ENCODE measurements at places on chromosomes 6 and 20.

- DNase-seq = no peak
Observed at GRCh38 chr6:34445313-34445860, 19.5 kb upstream of the RPS10 start.

GRCh38 chr6:17980329-17980728 is 7.1 kb downstream of the KIF13A start:
- no peak for DNase-seq

DNA sequence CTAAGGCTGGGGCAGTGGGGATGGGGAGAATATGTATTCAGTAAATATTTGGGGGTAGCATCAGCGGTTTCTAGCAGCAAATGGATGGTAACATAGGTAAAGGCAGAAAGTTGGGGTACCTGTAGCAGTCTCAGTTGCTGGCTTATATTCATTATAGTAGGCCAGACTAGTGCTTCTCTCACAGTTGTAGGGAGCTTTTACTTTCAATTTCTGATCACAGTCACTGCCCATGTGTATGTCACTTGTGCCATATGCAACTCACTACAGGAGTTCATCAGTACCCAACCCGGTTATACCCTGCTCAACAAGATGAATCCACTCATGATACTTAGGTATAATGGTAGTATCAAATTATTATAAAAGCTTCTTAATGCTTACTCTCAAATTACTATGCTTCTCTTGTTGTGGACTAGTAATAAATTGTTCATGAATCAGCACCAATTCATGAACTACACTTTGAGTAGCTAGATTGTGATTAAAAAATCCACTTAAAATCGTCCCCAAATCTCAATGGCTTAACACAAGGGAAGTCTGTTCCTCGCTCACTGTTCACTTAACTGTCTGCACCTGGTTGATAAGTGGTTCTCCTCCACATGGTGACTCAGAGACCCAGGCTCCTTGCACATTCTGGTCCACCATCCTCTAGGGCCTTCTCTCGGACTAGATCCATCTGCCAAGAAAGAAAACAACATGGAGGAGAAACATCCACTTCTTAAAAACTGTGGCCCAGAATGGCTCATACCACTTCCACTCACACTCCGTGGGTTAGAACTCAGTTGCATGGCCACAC is 31.3 kb upstream of the MYLIP start:
- no peak for DNase-seq

GRCh38 chr6:43891072-43891870 is 121.3 kb downstream of the VEGFA start:
- DNase-seq = no peak

DNA sequence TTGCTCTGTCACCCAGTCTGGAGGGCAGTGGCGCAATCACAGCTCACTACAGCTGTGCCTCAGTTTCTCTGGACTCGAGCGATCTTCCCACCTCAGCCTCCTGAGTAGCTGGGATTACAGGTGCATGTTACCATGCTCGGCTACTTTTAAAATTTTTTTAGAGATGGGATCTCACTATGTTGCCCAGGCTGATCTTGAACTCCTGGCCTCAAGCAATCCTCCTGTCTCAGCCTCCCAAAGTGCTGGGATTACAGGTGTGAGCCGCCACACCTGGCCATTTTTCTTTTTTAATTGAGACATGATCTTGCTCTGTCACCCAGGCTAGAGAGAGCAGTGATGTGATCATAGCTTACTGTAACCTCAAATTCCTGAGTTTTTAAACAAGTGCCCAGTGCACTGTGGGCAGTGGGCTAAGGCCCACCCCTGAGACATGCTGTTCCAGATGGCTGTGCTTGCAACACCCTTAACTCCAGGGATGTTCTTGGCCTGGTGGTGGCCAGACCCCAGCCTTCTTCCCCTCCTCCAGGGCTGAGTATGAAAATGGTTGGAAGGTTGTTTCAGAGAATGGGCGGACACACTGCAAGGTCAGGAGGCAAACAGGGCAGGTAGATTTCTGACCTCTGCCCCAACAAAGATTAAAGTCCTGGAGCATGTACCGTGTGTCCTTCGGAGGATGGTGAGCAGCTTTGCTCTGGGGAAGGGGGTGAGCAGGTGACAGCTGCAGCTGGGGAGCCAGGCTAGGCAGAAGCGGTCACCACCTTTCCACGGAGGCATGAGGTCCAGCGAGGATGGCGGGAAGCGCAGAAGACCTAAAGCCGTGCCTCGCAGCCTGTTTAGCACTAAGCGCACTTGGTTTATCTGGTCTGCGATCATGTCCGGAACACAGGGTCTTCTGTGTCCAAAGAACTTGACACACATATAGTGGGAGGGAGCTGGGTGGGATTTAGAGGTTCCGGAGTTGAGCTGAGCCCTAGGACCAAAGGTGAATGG is 1.4 kb upstream of the FAM83C start:
- no peak for DNase-seq
